ENCODE measurements at places on chromosomes 12 and 14. TPM values are rescaled to one million over a fixed set of nuclear protein-coding genes. Genes with fewer than 3 reads are reported as not detected.
A peak's percentile ranks its signal among the peaks of the same experiment; 100 is the strongest.

PCED1B gene
- 127 TPM for polyA plus RNA-seq

CLEC4E gene
- polyA plus RNA-seq = not detected

DNA sequence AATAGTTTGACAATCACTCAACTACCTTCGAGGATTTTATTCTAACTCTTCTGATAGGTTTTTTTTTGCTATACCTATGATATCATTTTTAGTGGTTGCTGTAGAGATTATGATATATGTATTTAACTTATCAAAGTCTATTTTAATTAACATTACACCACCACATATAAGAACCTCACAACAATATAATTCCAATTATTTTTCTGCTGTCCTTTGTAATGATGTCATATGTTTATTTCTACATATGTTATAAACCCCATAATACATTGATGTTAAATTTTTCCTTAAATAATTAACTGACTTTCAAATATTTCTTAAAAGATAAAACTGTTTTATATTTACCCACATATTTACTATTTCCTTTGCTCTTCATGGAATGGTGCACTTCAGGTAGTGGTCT lies 103.4 kb upstream of the KITLG start:
- DNase-seq = no peak

DNA sequence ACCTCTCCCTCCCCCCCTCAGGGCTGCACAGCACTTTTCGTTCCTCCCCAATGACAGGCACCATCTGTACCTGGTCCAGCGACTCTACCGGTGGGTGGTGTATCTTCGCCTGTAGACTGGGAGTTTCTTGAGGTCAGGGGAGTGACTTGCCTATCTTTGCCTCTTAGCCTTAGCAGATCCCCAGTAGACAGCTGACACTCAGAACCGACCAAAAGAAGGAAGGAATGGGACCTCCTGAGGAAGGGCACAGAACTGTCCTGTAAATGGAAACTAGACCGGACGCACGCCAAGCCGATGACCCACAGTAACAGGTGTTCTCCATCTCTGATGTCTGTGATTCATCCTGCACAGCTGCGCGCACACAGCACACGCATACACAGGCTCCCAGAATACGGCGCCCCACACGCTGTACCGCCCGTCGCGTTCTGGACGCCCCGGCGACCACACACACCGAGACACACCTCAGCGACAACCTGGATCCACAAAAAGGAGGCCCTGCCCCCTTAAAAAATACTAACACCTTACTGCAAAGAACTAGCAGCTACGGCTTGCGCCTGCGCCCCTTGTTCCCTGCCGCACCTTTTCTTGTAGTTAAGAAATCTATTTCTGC lies 673 bp upstream of the TTC9 start:
- DNase-seq = peak; percentile 41

DNA sequence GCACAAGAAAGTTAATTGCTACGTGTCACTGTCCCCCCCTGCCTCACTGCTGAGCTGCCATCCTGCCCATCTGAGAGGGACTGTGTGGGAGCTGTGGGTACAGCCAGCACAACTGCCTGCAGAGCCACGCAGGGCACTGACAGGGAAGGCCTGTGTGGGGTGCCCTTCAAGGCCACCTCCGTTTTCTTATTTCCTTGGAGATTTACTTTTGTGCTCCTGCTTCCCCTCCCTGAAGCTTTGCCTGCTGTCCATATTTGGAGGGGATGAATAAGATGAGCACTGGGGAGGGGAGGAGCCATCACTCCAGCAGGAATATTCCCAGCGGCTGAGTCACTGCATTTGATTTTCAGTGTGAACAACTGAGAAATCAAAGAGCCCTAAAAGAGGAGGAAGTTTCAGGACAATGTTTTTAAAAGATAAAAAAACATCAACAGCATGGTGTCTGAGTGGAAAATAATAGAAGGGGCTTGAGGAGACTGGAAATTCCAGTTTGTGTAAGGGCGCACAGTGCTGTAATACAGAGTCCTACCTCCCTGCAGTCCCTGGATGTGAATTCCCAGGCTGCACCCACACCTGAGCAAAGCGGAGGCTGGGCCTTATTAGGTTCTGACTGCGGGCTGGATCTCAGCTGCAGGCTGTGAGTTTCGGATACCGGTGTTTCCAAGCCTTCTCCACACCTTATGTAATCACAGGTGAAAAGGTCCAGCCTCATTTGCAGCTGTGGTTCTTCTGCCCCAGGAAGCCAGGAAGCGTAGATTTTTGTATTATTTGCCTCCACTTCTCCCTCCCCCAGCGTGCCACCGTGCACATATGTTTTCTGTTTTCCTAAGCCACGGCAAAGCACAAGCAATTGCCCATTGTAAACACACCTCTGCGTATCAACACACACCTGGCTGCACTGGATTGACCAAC lies 192.6 kb upstream of the BCL2L14 start:
- DNase-seq = no peak

- DNase-seq = no peak
Measured at GRCh38 chr12:73452672-73453469, 1084.8 kb upstream of the ATXN7L3B start.

NINJ2 gene
- 3.9 TPM for polyA plus RNA-seq

DNA sequence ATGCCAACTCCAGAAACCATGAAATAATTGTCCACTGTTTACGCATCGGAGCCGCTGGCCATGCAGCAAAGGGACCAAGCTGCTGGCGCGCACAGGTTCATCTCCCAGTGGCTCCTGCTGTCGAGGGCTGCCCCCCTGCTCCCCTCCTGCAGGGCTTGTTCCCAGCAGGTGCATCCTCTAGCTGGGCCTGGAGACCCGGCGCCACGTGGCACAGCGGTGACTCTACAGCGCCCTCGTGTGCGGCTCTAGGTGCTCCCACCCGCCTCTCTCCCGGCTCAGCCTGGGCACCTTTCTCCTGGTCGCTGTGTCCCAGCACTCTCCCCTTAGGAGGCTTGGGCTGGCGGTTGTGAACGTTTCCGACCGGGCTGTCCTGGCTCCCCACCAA lies 37.5 kb upstream of the INF2 start:
- no peak for DNase-seq

- DNase-seq = no peak
Measured at GRCh38 chr12:3704512-3705353, 48.2 kb downstream of the CRACR2A start.

GRCh38 chr14:86541972-86542371 lies 1012.0 kb downstream of the FLRT2 start:
- DNase-seq = no peak

DNA sequence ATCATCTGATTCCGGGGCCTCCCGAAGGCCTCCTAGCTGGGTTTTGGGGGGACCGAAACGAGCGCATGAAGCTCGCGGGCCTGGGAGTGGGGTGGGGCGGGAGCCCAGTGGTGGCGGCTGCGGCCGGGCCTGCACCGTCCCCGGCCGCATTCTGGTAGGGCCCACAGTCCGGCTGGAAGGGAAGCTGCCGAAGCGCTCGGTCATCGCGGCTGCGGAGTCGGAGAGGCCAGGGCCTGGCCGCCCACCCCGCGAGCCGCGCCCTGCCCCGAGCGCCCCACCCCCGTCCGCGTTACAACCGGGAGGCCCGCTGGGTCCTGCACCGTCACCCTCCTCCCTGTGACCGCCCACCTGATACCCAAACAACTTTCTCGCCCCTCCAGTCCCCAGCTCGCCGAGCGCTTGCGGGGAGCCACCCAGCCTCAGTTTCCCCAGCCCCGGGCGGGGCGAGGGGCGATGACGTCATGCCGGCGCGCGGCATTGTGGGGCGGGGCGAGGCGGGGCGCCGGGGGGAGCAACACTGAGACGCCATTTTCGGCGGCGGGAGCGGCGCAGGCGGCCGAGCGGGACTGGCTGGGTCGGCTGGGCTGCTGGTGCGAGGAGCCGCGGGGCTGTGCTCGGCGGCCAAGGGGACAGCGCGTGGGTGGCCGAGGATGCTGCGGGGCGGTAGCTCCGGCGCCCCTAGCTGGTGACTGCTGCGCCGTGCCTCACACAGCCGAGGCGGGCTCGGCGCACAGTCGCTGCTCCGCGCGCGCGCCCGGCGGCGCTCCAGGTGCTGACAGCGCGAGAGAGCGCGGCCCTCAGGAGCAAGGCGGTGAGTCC lies at the start of gene KLC1:
KLC1 (plus strand) TSS at position 528 of the 819 bp plus-strand sequence. CDS start 25,354 bp downstream, outside the sequence.
- DNase-seq = peak; percentile 64

- DNase-seq = no peak
Measured at GRCh38 chr12:109082751-109083150, 10.5 kb downstream of the ALKBH2 start.

- no peak for DNase-seq
Measured at GRCh38 chr12:39846304-39846703, 226.7 kb upstream of the ABCD2 start.

- no peak for DNase-seq
Measured at GRCh38 chr14:78345131-78345744, 175.1 kb downstream of the NRXN3 start.

DNA sequence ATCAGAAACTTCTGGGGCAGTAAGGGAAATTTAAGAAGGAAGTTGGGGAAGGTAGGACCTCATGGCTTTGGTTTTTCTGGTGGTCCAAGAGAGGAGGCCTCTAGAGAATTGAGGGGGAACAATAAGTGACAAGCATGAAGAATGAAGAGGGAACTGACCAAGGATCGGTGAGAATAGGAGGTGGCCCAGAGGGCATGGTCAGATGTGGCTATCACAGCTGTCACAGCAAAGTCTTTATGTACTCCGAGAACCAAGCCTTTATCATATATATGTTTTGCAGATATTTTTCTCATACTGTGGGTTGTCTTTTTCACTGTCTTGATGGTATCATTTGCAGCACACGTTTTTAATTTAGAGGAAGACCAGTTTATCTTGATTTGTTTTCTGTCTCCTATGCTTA lies 64.3 kb downstream of the PPP2R5C start:
- no peak for DNase-seq

DTD2 gene
- 26.9 TPM for polyA plus RNA-seq

GRCh38 chr14:51726166-51726899 lies 74.6 kb downstream of the FRMD6 start:
- DNase-seq = no peak

DNA sequence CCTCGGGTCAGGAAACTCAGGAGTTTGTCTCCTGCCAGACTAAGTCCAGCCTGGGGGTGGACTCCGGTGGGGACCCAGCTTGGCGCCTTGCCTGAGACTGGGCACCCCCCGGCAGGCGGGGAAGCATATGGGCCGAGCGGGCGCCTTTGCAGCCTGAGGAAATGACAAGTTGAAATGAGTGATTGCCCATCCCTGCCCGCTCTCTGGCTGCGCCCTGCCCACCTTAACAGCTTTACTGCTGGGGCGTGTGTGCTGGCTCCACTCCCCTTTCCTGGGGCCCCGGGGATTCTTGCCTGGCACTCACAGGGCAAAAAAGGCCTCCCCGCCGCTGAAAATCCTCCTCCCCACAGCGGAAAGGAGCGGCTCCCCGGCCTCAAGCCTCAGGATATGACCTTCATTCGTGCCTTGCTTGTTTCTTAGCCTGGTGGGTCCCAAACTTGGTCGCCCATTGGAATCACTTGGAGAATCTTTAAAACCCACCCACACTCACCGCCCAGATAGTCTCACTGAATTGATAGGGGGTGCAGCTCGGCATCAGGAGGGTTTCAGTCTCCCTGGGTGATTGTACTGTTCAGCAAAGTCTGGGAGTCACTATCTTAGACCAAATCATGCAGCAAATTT lies 1.5 kb downstream of the RFLNA start:
- DNase-seq = no peak

GRCh38 chr14:89826596-89826995 lies 127.9 kb downstream of the EFCAB11 start:
- DNase-seq = no peak

GRCh38 chr12:92041742-92042141 lies 103.9 kb downstream of the BTG1 start:
- DNase-seq = peak; percentile 64

EPS8 gene
- polyA plus RNA-seq = 0.81 TPM

NID2 gene
- polyA plus RNA-seq = 0.62 TPM

DNA sequence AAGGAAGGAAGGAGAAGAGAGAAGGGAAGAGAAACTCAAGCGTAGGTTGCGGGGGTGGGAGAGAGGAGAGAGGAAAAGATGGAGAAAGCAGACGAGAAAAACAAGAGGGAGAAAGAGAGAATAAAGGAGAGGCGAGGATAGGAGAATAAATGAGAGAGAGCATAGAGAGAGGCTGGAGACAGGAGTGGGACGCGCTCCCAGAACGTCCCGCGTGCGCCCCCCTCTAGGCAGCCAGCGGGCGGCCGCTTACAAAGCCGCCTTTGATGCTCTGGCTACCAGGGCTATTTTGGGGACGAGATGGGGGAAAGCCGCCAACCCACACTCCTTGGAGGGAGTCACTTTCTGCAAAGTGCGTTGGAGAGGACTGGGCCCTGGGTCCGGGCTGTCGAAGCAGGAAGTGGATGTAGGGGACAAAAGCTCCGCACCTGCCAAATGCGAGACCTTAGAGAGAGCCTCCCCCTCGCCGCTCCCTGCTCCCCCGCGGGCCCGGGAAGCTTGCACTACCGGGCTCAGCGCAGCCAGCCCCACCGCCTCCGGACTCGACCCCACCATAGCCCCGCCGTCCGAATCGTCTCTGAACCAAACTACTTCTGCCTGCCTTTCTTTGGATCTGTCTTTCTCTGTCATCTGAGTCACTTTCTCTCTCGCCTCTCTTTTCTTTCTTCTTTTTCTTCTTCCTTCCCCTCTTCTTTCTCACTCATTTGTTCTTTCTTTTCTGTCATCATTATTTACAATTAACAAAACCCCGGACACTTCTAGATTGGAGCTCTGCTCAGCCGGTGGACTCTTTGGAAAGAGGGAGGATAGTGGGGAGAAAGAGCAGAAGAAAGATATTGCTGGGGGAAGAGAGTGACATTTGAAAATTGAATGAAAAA lies 8.0 kb downstream of the ASCL1 start:
- no peak for DNase-seq

CFL2 gene
- 7.7 TPM for polyA plus RNA-seq

BRMS1L gene
- 1.8 TPM for polyA plus RNA-seq

EPYC gene
- not detected for polyA plus RNA-seq

DNA sequence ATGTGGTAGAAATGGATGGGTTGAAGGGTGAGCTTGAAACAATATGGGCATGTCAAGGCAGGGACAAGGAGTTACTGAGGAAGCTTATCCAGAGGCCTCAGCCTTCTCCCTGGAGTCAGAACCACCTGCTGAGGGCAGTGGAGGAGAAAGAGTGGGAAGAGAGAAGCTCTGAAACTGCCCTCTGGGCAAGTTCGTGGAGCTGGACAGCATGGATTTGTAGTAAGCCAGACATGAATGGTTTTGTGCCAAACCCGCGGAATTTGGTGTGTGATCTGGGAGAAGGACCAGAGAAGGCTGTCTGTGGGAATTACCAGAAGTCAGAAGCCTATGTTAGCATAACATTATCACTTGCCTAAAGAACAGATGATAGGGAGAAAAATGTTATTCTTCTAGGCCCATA lies 164.8 kb downstream of the SLC41A2 start:
- DNase-seq = no peak

DNA sequence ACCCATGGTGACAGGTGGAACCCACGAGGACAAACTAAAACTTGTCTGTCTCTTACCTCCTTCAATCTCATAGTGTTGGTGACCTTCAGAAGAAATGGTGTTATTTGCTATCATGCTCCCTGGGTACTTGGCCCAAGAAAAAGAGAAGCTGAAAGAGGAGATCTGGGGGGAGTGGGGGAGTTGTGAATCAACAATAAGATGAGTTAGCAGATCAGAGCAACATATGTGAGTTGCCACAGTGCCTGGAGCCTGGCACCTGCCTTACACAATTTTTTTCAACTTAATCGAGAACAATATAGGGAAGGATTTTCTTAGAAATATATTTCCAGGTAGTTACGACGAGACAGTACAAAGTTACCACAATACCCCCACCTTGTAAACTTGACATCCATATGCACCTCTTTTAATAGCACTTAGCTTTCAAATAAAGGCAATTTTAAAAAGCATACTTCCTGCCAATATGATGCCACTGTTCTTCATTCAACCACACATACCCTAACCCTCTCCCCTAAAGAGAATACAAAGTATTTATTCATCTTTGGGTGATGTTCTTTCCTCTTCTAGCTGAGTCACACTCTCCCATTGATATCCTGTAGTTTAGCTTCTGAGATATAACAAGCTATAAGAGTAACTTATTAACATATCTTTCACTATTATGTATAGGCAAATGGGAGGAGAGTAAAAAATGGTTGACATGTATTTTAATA lies 424.1 kb upstream of the OR4E1 start:
- DNase-seq = no peak

KRT3 gene
- polyA plus RNA-seq = not detected

Measured in naive thymus-derived CD8-positive, alpha-beta T cell (primary cell).